ENCODE measurements at places on chromosomes 5 and 9. TPM values are rescaled to one million over a fixed set of nuclear protein-coding genes. Genes with fewer than 3 reads are reported as not detected.

Gene FAM174A
- total RNA-seq, result 64.6 TPM

Gene SPINK7
- not detected for total RNA-seq

DNA sequence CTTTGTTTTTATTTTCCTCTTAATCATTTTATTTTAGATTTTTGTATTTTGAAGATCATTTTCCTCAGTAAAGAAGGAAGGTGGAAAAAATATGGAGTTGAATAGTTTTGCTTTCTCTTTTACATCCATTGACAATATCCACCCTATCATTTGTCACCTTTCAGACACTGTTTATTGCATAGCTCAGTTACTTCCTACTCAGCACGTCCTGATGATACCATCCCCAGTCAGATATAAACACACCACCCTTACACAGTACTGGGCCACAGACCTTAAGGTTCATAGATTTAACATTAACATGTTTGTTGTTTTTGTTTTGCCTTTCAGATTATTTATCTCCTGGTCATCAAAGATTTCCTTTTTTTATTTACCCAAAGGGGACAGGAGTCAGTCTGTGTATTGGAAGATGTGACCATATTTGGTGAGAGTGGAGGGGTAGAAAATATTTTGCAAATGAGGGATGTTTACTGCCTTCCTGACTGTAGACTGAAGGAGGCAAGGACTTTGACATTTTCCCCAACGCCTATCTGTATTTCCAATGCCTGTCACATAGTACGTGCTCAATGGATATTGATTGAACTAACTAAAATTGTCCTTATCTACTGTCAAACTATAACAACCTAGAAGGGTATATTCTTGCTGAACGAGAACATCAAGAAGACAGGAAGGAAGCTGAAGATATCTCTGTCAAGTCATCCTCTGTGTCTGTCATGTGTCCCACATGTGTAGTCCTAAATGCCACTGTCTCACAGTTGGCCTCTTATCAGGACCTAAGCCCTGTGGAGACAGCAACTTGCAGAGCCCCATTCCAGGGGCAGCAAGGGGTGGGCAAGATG, 15.6 kb downstream of the STX17 start:
- H3K36me3 ChIP-seq, result no peaks in the 10 kb centered on the region
- no peak for DNase-seq
- H3K4me1 ChIP-seq, result no peaks in the 10 kb centered on the region
- H3K27me3 ChIP-seq, result no peaks in the 10 kb centered on the region

Gene ANKRD34B
- 0.12 TPM for total RNA-seq

Gene GPR151
- total RNA-seq, result not detected

- no peaks in the 10 kb centered on the region for H3K4me1 ChIP-seq
- H3K4me3 ChIP-seq, result no peak overlapping the region
- no peak overlapping the region for H3K27ac ChIP-seq
- DNase-seq, result no peak
Measured at GRCh38 chr5:73213566-73213998, 40.6 kb downstream of the TMEM174 start.

DNA sequence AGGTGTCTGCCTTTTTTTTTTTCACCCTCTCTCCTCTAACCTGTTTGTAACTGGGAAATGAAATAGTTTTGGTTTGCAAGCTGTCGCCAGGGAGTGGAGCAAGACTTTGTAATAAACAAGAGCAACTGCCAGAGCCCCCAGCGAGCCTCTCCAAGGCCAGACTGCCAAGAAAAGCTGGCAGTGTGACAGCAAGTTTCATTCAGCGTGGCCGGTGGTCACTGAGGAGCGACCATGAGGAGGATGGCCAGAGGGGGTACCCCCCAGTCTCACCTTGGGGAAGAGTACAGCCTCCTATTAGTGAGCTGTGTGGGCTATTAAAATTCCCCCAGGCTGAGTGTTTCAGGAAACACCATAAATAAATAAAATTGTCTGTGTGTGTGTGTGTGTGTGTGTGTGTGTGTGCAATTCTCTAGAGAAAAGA, 49.9 kb downstream of the ZFAND5 start:
- no peaks in the 10 kb centered on the region for H3K27me3 ChIP-seq
- peak overlapping the region; percentile 51 for H3K27ac ChIP-seq
- peaks cover 17% of the 10 kb centered on the region for H3K4me1 ChIP-seq
- no peak overlapping the region for H3K4me3 ChIP-seq
- no peaks in the 10 kb centered on the region for H3K36me3 ChIP-seq
- peak; percentile 68 for DNase-seq

- no peaks in the 10 kb centered on the region for H3K36me3 ChIP-seq
- no peaks in the 10 kb centered on the region for H3K4me1 ChIP-seq
- H3K4me3 ChIP-seq, result no peak overlapping the region
- no peaks in the 10 kb centered on the region for H3K27me3 ChIP-seq
Measured at GRCh38 chr5:147180751-147181150, 54.1 kb upstream of the STK32A start.
